Epithelial cell of alveolus of lung (primary cell): ENCODE measurements at places on chromosomes 7 and 10. TPM values are rescaled to one million over a fixed set of nuclear protein-coding genes. Genes with fewer than 3 reads are reported as not detected.

The OPN1SW gene
- not detected in 2 replicates for total RNA-seq

The FOXI2 gene
- total RNA-seq = not detected in 2 replicates

The SFMBT2 gene
- total RNA-seq = 1.6 and 4.8 TPM in 2 replicates

The SLC26A5 gene
- not detected in 2 replicates for total RNA-seq

The SH2B2 gene
- 1.1 and 7.0 TPM in 2 replicates for total RNA-seq
